ENCODE measurements at places on chromosomes 1 and 21. TPM values are rescaled to one million over a fixed set of nuclear protein-coding genes. Genes with fewer than 3 reads are reported as not detected.

CFHR1 gene
- 0.48 TPM for total RNA-seq

HAO2 gene
- total RNA-seq, result not detected

PAQR7 gene
- total RNA-seq, result 9.8 TPM

CFAP45 gene
- 1.5 TPM for total RNA-seq

KCNE2 gene
- total RNA-seq, result not detected

ZNF648 gene
- total RNA-seq, result not detected

SFN gene
- not detected for total RNA-seq

MMP23B gene
- 0.29 TPM for total RNA-seq

MSH4 gene
- total RNA-seq, result 0.10 TPM

GSTM3 gene
- 54.9 TPM for total RNA-seq

KRTAP12-2 gene
- total RNA-seq, result not detected

Data from vein endothelial cell (primary cell).